Activated T-helper 1 cell treated with anti-CD3 and anti-CD28 coated beads, Interleukin-12 subunit alpha, Interleukin-12 subunit beta, Interleukin-2, Interleukin-4 antibody, amounts not matched to agents 30 ng/mL and 10 ng/mL and 1 ng/mL, durations not matched to agents 14 hours and 24 hours and 36 hours (primary cell): ENCODE measurements at places on chromosomes 1 and 21. TPM values are rescaled to one million over a fixed set of nuclear protein-coding genes. Genes with fewer than 3 reads are reported as not detected.

DNA sequence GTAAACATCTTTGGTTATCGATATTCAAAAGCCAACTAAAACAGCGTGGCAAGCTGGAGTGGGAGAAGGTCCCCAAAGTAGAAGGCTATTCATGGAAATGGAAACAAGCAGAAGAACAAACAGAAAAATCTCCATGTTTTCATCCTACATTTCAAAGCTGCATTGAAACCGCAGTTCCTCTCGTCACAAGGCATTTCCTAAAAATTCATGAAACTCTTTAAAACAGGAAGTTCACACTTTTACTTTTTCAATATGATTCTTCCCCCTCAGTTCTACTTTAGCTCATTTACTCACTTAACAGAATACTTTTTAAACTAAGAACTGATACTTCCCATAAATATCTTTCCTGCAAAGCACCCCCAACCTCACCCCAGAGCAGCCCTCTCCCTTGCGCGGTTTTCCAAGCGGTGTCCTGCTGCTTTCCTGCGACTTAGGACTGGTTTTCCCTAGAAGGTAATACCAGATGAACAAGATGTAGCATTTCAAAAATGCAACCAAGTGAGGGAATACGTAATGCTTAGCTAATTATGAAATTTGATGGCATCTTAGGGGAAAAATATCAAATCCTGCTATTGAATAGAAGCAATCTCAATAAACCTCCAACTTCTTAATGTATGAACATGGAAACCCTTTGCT is 228.3 kb upstream of the PKN2 start:
- DNase-seq: no peak

KRTAP10-6 gene
- not detected in 2 replicates for total RNA-seq

DNA sequence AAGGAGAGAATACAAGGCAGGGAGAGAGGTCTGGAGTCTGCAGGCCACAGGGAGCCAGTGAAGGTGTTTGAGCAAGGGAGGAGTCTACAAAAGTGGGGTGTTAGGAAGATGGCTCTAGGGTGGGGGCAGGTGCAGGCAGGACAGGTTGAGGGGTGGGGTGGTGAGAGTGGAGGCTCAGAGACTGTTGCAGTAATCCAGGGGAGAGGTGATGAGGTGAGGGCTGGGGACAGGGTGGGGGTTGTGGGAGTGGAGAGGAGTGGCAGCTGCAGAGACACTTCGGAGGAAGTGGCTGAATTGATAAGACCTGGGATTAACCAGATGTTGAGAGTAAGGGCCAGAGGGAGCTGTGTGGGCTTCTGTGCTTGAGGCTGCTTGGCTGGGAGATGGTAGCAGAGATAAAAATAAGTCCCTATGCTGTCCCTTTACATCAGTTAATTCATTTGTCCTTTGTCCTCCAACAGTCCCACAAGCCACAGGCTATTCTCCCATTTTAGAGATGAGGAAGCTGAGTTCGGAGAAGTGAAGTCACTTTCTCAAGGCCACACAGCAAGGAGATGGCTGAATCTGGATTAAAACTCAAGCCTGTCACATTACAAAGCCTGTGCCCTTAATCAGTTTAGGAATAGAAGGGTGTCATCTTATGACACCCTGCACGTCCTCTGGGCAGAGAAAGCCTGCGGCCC is 54.8 kb upstream of the SYNC start:
- no peak for DNase-seq

- no peak for DNase-seq
Measured at GRCh38 chr1:223631473-223631872, 34.0 kb downstream of the CAPN8 start.

DNA sequence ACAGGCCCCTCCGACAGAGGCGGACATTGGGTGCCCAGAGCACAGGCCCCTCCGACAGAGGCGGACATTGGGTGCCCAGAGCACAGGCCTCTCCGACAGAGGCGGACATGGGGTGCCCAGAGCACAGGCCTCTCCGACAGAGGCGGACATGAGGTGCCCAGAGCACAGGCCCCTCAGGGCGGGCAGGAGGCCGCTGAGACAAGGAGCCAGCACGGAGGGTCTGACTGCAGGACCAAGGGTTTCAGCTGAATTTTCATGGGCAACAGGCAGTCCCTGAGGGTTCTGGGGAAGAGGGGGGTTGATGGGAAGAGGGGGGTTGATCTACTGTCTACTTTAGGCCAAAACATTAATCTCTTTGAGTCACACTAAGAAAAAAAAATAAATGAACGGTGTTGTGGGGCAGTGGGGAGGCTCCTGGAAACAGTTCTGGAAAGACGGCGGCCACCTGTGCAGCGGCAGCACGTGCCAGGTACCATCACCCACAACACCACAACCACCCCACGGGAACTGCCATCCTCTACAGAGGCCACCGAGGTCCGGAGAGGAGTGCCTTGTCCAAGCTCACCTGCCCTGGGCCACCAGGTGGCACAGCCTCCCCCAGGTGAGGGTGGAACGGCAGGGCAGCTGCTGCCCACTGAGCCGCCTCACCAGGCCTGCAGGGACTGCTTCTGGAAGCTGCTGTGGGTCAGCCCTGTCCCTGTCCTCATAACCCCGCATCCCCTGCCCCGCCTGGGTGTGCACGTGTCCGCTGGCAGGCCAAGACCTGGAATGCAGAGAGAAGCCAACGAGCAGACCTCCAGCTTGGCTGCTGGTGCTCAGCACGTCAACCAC is 20.5 kb downstream of the PRDM15 start:
- no peak for DNase-seq

DNA sequence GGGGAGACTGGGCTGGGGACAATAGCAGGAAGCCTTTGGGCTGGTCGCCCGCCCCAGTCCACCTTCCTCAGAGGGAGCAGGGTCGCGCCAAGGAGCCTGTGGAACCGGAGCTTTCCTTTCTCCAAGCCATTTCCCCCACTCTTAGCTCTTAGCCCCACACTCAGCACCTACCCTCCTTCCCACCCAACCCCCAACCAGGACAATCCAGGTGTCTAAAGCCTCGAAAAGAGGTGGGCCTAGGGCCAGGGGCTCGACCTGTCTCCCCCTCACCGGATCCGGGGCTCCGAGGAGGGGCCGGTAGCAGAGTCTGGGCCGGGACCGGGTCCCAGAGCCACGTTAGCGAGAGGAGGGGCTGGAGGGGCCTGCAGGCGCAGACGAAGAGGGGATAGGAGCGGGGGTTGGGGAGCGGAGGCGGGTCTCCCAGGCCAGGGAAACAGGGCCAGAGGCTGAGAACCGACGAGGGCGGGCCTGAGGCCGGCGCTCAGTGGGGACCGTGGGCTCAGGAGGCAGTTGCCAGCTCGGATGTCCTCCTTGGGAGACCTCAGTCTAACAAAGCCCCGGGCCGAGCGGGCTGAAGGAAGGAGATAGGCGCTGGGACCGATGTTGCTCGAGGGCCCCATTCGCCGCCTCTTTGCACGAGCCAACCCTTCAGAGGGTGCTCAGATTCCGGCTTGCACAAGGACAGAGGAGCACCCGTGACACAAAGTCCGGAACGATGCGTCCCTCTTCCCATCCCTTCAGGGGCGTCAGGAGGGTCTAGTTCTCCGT is 943 bp downstream of the SEMA6C start:
- no peak for DNase-seq

ZP4 gene
- total RNA-seq: not detected in 2 replicates

DNA sequence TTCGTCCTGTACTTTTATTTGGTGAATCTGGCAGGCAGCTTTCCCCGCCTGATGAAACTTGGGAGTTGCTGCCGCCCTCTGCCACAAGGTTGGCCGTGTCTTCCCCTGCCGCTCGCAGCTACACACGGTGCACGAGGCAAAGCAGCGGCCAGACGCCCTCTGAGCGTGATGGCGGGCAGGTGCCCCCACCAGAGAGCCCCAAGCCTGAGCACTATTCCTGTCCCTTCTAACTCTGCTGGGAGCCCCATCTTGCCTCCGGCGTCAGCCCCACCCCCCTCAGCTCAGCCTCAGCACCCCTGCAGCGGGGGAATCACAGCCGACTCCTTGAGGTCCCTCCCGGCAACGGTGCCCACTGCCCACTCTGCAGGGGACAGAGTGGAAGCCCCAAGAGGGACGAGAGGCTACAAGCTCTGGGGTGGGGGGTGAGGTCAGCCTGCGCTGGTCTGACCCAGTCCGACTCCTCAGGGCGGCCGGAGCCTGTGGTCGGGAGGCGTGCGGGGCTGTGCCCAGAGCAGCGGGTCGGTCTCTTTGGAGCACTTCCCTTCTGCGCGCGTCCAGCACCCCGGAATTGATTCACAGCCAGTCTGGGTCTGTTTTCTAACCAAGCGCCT is 41.3 kb downstream of the RIPK4 start:
- no peak for DNase-seq

DNA sequence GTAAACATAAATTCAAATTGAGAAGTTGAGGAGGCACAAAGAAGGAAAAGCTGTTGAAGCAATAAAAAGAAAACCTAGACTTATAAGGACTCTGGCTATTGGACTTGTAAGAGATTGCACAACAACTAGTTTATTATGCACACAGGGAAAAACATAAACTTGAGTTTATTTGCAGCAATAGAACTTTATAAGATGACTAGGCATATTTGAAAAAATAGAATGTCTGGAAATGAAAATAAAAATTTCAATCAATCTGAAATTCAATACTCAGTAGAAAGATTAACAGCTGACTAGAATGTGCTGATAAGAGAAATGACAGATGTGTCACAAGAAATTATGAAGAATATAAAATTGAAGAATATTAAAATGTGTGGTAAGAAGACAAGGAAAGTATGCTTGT is 505.4 kb upstream of the ZP4 start:
- DNase-seq: no peak

FYB2 gene
- not detected in 2 replicates for total RNA-seq

GRCh38 chr1:192766876-192767275 is 42.0 kb upstream of the RGS2 start:
- no peak for DNase-seq

DNA sequence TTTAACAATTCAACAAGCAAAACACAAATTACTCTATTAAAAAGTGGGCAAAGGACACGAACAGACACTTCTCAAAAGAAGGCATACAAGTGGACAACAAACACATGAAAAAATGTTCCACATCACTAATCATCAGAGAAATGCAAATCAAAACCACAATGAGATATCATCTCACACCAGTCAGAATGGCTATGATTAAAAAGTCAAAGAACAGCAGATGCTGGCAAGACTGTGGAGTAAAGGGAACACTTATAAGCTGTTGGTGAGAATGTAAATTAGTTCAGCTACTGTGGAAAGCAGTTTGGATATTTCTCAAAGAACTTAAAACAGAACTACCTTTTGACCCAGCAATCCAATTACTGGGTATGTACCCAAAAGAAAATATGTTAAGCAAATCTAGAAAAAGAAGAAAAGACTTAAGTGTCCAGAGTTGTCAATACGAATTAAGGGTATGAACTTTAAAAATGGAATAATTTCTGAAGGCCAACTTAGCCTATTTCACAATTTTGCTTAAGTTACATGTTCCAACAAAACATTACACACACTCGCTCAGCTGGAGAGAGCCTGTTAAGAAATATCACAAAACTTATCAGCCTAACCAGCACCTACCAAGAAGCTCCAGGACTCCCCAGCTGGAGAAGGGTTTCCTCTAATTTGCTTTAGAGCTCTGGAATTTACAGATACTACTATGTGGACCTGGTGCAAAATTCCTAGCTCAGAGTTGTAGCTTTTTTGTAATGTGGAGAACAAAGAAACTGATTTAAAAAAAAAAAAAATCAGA is 232.1 kb downstream of the DUSP10 start:
- DNase-seq: no peak

FNDC10 gene
- total RNA-seq: 14.6 and 14.9 TPM in 2 replicates

SPATA21 gene
- not detected in 2 replicates for total RNA-seq

GRCh38 chr1:248376916-248377315 is 1.4 kb downstream of the OR2T6 start:
- DNase-seq: no peak

GRCh38 chr1:51543858-51544257 is 24.8 kb upstream of the EPS15 start:
- DNase-seq: no peak

GRCh38 chr1:176416777-176417176 is 46.2 kb upstream of the PAPPA2 start:
- no peak for DNase-seq

FCGR2B gene
- not detected in 2 replicates for total RNA-seq

CD48 gene
- total RNA-seq: 219 and 222 TPM in 2 replicates

PLEKHA6 gene
- total RNA-seq: 0.05 and 0.21 TPM in 2 replicates

- no peak for DNase-seq
Measured at GRCh38 chr1:51472359-51472758, 46.7 kb downstream of the EPS15 start.

DNA sequence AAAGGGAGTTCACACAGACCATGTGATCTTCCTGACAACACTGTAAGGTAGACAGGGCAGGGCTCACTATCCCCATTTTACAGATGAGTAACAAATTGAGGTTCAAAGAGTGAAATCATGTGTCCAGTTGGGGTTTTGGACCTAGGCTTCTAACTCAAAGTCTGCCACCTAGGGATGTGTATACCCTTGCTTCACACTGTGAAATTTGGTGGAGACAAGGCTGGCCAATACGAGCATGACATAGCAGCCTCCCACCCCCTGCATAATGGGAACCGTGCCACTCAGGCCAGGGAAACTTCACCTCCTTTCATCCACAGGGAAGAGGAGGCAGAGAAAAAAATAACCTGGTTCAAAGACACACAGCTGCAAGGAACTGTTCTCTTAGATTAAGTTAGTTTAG is 6.8 kb downstream of the IQGAP3 start:
- no peak for DNase-seq

- no peak for DNase-seq
Measured at GRCh38 chr1:7538033-7538432, 233.1 kb upstream of the VAMP3 start.

MAP3K21 gene
- 1.8 and 2.1 TPM in 2 replicates for total RNA-seq

INSRR gene
- 0.65 and 0.78 TPM in 2 replicates for total RNA-seq

DNA sequence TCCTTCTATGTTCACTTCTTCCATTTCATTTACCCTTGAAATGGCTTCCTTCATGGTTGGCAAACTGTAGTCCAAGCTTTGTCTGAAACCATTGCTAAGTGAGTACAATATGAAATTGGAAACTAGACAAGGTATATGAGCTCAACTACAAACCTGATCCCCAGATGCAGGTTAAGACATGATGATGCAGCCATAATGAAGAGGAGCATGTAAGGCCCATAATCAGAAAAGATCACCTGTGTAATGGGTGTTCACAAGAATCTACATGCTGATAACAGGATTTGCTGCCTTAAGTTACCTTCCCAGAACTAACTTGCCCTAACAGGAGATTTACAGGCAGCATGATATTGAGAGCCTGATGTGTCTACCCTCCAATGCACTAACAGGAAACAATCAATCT is 153.9 kb downstream of the KCNH1 start:
- DNase-seq: no peak

DNA sequence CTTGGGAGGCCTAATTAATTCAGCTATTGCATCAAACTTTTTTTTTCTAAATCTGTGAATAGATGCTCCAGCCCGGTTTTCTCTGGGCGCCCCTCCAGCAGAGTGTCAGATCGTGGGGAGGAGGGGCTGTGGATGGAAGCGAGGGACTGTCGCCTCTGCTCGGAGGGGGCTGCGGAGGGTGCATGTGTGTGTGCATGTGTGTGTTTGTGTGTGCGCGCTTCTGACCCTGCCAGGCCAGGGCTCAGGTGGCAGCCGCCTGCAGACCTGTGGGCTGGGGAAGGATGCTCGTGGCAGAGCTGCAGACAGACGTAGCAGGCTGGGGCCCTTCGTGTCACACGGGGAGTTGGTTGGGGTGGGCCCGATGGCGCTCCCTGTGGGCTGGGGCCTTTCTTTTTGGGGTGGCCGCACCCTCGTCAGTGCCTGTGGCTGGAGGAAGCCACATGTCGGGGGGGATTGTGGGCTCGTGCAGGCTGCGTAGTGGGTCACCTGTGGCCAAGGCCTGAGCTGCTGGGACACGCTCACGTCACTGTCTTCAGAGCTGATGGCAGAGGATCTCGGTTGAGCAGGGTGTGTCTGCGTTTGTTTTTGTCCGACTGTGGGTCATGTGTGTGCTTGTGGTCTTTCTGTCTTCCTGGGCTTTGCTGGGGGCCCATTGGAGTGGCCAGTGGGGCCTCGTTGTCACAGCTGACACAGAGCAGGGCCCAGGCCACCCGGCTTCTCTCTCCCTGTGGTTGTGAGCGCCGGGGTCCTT is 2.8 kb downstream of the SKI start:
- DNase-seq: no peak
